ENCODE measurements at places on chromosomes 16 and 17.

GRCh38 chr16:28603381-28604185, 6.3 kb downstream of the SULT1A1 start:
- DNase-seq, result no peak

DNA sequence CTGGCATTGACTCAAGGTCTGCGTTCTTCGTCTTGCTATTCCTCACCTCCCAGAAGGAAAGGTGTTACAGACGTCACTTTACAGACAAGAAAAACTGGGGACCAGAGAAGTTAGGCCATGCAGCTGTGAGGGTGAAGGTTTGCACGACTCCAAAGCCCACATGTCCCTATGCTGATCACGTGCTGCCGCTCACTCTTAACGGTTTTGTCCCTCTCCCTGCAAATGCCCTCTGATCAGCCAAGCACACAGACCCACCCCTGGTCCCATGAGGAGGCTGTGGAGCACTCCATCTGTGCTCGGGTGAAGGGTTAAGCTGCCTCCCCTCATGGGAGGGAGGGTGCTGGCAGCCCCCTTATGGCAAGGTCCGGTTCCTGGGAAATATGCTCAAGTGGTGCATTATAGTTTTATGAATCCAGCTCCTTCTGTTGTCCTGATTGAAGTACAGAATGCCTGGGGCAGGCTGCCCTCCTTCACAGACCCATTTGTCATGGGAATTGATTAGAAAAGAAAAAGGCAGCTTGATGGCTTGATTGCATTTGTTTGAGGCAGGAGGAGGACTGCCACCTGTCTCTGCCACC, 18.8 kb downstream of the CCDC182 start:
- no peak for DNase-seq

DNA sequence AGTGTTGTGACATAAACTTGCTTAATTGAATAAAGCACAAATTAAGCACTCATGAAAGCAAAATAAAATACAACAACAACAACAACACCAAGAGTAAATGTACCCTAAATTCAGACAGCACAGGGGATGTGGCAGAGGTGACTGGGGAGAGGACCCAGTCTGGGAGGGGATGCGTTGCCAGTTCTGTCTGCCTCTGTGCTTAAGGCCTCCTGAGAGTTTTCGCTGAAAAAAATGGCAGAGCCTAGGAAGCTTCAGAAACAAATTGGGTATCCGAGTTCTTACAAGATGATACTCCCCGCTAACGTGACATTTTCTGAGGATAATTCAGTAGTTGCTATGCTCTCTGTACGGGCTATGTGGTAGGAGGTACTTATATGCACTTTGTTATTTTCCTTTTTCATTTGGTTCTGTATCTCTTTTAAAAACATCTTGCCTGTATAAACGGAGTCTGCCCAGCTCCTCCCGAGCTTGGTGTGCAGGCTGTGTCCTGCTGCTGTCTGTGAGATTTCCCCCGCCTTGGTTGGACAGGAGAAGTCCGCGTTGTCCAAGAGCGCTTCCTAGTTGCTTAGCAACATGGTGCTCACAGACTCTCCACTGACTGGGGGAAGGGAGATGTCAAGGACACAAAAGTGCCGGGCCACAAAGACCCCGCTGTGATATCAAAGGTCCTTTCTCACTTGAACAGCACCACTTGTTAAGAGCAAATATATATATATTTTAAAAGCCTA, 134.2 kb upstream of the CPHXL start:
- no peak for DNase-seq

- DNase-seq, result no peak
Measured at GRCh38 chr17:17060930-17061329, 18.7 kb downstream of the MPRIP start.

GRCh38 chr16:66264311-66265047, 102.0 kb upstream of the CDH5 start:
- no peak for DNase-seq
